Endodermal cell (in vitro differentiated cells): ENCODE measurements at places on chromosomes 13 and 19. TPM values are rescaled to one million over a fixed set of nuclear protein-coding genes. Genes with fewer than 3 reads are reported as not detected.

GRCh38 chr13:99473515-99473914 lies 27.8 kb upstream of the TM9SF2 start:
- H3K27ac ChIP-seq, result no peak overlapping the region
- no peaks in the 10 kb centered on the region for H3K4me1 ChIP-seq
- no peak for DNase-seq
- H3K36me3 ChIP-seq, result no peaks in the 10 kb centered on the region
- no peaks in the 10 kb centered on the region for H3K27me3 ChIP-seq
- H3K4me3 ChIP-seq, result no peak overlapping the region

DNA sequence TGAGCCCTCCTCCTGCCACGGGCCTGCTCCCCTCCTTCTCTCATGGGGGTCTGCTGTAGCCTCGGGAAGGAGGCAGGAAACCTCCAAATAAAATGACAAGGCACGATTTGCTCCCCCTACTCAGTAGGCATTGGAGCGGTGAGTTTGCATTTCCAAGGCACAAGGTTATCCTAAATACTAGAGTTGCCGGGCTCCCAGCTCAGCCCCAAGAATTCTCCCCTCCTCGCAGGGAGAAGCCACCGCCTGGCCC lies 1.5 kb downstream of the CEBPA start:
- H3K27me3 ChIP-seq, result peaks cover 45% of the 10 kb centered on the region
- no peaks in the 10 kb centered on the region for H3K36me3 ChIP-seq
- no peak overlapping the region for H3K4me3 ChIP-seq
- no peak overlapping the region for H3K27ac ChIP-seq
- no peaks in the 10 kb centered on the region for H3K4me1 ChIP-seq

DNA sequence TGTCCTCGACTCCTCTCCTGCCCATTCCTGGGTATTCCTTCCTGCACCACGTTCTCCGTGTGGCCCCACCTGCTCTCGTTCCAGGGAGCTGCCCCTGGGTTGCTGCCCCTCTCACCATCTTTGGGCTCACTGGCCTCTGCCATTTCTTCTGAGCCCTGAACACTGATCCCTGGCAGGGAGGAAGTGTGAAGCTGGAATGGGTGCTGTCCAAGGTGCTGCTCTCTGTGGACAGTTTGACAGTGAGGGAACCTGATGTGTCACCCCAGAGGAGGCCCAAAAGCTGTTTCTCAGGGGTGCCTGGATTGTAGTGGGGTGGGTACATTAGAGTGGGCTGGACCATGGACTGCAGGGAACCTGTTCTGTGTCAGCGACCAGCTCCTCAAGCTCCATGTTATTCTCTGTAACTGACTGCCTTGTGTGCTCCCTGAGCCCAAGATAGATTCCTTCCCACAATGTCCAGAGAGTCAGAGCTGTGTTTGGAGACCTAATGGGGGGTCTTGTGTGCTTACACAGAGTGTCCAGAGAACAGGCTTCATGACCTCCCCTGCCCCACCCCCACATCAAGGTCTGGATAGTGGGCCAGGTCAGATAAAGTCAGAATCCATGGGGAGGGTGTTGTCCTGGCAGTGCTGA lies 7.2 kb upstream of the CEACAM8 start:
- no peak overlapping the region for H3K4me3 ChIP-seq
- peaks cover 7% of the 10 kb centered on the region for H3K27me3 ChIP-seq
- H3K27ac ChIP-seq, result no peak overlapping the region
- no peaks in the 10 kb centered on the region for H3K36me3 ChIP-seq

- no peak overlapping the region for H3K27ac ChIP-seq
- no peaks in the 10 kb centered on the region for H3K4me1 ChIP-seq
- no peak overlapping the region for H3K4me3 ChIP-seq
Observed at GRCh38 chr19:31231237-31231636, 118.0 kb downstream of the TSHZ3 start.

DNA sequence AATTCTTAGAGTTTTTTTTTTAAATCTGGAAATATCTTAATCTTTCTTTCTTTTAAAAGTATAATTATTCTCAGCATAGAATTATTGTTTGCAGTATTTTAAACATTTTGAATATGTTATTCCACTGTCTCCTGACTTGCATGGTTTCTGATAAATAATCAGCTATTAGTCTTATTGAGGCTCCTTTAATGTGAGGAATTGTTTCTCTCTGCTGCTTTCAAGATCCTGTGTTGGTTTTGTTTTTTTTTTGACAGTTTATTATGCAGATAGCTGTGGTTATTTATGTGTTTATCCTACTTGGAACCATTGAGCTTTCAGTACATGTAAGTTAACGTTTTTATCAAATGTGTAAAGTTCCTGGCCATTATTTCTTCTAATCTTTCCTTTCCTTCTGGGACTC lies 477.9 kb upstream of the HTR2A start:
- H3K27ac ChIP-seq, result no peak overlapping the region
- H3K27me3 ChIP-seq, result no peaks in the 10 kb centered on the region
- no peaks in the 10 kb centered on the region for H3K36me3 ChIP-seq
- no peak for DNase-seq
- H3K4me3 ChIP-seq, result no peak overlapping the region
- H3K4me1 ChIP-seq, result no peaks in the 10 kb centered on the region

DNA sequence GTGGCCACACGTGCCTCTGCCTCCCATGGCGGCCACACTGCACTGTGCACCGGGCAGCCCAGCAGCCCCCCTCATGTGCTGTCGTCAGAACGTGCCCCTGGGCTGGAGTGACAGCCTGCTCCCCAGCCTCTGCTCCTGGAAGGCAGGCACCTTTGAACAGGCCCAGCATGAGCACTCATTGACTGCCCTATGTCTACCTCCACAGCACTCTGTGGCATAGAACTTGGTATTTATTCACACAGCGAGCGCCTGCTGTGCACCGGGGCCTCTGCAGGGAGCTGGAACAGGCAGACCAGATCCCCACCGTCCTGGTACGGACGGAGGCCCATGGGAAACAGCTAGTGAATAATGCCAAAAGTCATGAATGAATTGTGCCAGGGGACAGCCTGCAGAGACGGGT lies 53.7 kb downstream of the DPF1 start:
- H3K27ac ChIP-seq, result peak overlapping the region; percentile 58
- no peaks in the 10 kb centered on the region for H3K27me3 ChIP-seq
- H3K4me1 ChIP-seq, result no peaks in the 10 kb centered on the region

DNA sequence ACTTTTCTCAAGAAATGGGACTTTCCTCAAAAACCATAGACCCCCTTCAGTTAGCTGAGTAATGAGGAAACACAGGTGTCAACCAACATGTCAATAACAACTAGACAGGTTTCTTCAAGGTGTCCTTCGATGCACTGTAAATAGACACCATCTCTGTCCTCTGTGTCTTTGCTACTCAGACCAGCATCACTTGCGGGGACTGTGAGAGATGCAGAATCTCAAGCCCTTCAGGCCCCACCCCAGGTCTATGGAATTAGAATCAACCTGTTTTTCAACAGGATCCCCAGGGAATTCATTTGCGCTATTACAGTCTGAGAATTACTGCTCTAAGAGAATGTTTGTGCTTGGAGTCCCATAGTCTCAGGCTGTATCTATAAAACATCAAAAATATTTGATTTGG lies 469.9 kb downstream of the COG6 start:
- DNase-seq, result no peak
- H3K27ac ChIP-seq, result no peak overlapping the region
- no peaks in the 10 kb centered on the region for H3K4me1 ChIP-seq
- no peaks in the 10 kb centered on the region for H3K27me3 ChIP-seq

DNA sequence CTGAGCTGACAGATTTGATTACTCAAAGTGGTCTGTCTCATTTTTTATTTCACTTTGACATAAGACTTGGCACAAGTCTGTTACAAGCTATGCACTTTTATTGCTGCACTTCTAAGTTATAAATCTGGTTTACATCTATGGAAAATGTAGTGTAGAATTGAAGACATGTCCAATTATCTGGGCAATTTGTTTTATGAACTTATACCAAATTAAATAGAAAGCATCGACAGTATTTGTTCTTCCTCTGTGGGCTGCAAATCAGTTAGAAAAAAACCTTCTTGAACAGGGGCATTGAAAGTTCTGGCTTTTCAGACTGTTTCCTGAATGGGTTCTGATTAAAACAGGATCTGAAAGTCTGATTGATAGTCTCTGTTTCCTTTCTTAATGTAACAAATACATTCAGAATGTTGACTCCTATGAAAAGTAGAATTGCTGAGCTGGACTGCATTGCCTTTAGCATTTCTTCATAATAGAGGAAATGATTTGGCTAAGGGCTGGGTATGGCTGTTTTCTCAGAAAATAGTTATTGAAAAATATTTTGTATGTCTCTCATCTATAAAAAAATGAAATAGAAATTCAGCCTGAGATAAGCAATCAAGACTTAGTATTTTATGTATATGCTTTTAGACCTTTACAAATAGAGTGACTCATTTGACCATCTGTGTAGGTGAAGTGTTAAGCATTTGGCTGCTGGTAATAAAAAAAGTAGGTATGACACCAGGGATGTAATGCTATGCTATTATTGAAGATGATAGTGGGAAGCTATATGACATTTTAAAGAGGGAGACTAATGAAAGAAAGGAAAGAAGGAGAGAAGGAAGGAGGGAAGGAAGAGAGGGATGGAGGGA lies 210.9 kb upstream of the SPRY2 start:
- H3K4me3 ChIP-seq, result no peak overlapping the region
- no peak overlapping the region for H3K27ac ChIP-seq
- DNase-seq, result no peak

DNA sequence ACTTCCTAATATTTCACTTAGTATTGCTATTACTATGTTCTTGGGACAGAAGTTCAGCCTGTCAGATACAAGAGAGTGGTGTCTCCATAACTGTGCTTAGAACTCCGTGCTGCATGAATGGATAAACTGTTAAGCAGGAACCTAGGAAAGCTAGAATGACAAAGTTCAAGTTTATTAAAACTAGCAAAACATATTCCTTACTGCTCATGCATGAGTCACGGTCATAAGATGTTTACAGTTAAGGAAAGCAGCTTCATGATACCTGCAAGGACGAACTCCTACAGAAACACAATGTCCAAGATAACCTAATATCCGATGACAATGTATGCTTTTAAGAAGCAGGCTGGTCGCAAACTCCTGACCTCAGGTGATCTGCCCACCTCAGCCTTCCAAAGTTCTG lies 6.0 kb upstream of the ZNF765 start:
- H3K4me3 ChIP-seq, result no peak overlapping the region
- no peak overlapping the region for H3K27ac ChIP-seq
- DNase-seq, result no peak
- peaks cover 25% of the 10 kb centered on the region for H3K36me3 ChIP-seq

COMP gene
- not detected in 2 replicates for total RNA-seq

ELANE gene
- not detected in 2 replicates for total RNA-seq

PRR20B gene
- not detected in 3 replicates for total RNA-seq

CYSLTR2 gene
- not detected in 3 replicates for total RNA-seq

LILRA5 gene
- not detected in 2 replicates for total RNA-seq

ZNF728 gene
- not detected in 3 replicates for total RNA-seq

SLC25A23 gene
- 34.9 to 49.7 TPM (median 35.2 TPM) in 3 replicates for total RNA-seq
